H9 (cell line): ENCODE measurements at places on chromosomes 6 and 20. TPM values are rescaled to one million over a fixed set of nuclear protein-coding genes. Genes with fewer than 3 reads are reported as not detected.
A peak's percentile ranks its signal among the peaks of the same experiment; 100 is the strongest.

GRCh38 chr20:31704225-31705119, 18.2 kb downstream of the BCL2L1 start:
- no peak for DNase-seq

- no peak for DNase-seq
Measured at GRCh38 chr6:99138445-99138844, 190.7 kb upstream of the FBXL4 start.

DNA sequence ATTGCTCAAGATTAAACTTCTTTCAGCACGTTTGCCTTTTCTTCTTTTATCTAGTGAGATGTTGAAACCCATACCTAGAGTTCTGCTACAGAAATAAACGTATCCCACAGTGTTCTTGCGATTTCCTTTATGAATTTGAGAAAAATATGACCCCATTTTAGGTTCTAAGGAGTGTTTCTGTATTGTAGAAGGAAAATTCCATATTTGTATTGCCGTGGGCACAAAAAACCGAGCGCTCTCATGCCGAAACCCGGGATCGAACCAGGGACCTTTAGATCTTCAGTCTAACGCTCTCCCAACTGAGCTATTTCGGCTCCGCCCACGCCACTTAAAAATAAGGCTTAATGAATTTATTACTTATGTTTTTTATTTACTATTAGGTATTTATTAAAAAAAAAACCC, 23.7 kb downstream of the ZNF311 start:
- peak; percentile 52 for DNase-seq

DNA sequence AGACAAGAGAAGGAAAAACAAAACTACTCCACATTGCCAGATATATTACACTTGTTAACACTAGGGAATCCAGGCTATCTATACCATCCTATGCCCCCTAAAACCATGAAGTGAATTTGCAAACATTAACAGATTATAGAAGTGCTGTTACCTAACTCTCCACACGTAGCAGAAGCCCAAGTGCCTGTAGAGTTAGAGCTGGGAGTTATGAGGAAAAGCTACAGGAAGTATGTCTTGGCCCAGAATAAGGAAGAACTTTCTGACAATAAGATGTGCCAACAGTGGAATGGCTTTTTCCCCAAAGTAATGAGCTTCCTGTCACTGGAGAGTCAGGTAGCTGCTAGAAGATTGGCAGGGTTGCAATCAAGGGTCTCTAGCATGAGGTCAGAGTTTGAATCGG, 32.5 kb downstream of the ADGRG6 start:
- DNase-seq: no peak

DNA sequence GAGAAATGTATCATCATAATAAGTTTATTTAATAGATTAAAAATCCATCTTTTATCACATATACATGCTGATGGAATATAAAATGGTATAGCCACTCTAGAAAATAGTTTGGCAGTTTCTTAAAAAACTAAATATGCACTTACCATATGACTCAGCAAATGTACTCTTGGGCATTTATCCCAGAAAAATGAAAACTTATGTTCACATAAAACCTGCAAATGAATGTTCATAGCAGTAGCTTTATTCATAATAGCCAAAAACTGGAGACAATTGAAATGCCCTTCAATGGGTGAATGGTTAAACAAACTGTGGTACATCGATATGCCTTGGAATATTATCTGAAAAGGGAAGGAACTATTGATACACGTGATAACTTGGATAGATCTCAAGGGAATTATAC, 6.4 kb upstream of the NCOA7 start:
- DNase-seq: no peak

GRCh38 chr6:116697480-116697879, 16.5 kb downstream of the KPNA5 start:
- no peak for DNase-seq

GRCh38 chr20:5078399-5078958, 41.3 kb downstream of the PCNA start:
- DNase-seq: no peak

DNA sequence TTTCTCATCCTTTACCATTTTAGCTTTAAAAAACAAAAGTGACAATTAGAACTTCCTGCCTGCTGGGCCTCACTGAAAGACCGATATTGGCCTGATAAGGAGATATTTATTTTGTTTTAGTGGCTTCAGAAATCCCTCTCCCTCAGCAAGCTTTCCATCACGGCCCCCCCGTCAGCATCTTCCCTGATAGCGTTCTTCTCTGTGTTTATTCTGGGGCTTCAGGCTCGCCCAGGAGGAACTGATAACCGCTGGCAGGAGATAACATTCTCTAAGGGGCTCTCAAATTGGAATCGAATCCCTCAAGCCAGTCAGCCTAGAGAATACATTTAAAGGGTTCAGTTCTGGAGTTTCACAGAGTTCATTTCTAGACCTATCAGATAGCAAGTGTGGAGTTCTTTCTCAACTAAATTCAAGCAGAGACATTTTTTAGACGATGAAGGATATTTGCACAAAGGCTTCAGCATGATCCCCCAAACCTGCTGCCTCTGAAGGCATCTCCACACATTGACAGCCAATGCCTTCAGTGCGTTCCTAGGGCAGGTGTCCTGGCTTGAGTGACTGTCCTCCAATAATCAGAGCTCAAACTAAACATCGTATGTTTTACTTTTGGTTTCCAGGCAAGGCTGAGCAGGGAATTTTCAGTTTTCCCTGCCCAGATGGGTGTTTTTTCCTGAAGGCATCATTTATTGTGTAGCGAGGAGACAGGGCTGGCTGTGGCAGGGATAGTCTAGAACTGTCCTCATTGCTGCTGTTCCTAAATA, 17.0 kb downstream of the PRDM1 start:
- no peak for DNase-seq

CDH22 gene
- 0.20 TPM in 1 of 2 replicates, not detected in the other for total RNA-seq

BNIP5 gene
- total RNA-seq: not detected in 2 replicates

IL17A gene
- total RNA-seq: not detected in 2 replicates

GGT7 gene
- 38.6 and 40.9 TPM in 2 replicates for total RNA-seq

DDX43 gene
- 0.33 TPM in 1 of 2 replicates, not detected in the other for total RNA-seq

ZNF165 gene
- 5.8 and 6.3 TPM in 2 replicates for total RNA-seq
